Dorsolateral prefrontal cortex (tissue), 122 donors: ENCODE measurements at places on chromosomes 13 and 19.

DNA sequence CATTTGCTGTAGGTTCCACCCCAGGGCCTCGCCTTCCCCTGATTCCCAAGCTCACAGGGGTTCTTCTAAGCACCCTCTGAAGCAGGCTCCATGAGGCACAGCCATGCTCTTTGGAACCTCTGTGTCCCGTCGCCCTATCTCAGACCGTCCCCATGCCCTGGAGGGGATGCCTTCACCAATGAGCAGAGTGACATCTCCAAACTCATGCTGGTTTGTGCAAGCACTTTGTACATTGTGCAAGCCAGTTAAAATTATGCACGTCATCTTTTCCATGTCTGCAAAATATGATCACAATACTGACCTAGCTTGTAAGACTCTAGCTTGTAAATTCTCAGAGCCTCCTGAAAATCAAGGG is 46.5 kb upstream of the RAP2A start:
- DNase-seq = no peak

- no peak for DNase-seq
Observed at GRCh38 chr13:50152655-50153309, 137.5 kb downstream of the KCNRG start.

GRCh38 chr13:76873445-76873844 is 12.8 kb downstream of the KCTD12 start:
- DNase-seq = no peak

DNA sequence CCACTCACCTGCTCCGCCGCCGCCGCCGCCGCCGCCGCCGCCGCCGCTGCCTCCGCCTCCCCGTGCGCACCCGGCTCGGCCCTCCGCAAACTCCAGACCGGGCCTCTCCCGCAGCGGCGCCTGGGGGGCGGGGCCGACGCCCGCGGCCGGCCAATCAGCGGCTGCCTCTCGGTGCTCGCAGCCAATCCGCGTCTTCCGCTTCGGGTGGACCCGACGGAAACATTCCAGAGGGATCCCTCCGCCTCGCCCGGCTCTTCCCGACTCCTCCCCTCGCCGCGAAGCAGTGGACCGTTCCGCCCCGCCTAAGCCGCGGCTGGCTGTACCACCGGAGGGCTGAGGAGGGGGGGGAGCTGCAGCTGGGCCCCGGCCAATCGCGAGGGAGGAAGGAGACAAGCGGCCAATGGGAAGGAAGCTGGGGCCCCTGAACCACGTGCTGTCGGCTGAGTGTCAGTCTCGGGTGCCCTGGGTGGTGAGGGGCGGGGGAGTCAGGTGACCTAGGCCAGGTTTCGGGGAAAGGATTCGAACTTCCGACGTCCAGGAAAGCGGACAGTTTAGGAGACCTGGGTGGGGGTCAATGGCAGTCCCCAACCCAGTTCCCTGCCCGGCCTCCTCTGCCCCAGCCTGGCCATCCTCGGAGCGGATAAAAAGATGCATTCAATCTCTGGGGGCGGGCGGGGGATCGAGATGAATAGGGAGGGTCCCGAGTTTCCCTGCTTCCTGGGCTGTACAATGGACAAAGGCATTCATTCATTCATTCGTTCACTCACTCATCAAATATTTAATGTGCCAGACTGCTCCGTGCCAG is at the start of gene GIPC1:
GIPC1 (minus strand) TSS at position 99 of the 805 bp plus-strand sequence. CDS start 13,151 bp downstream, outside the sequence.
- DNase-seq = peak; percentile 98

GRCh38 chr13:106794117-106794516 is 226.2 kb upstream of the ARGLU1 start:
- no peak for DNase-seq

- no peak for DNase-seq
Observed at GRCh38 chr13:98927951-98928927, 49.6 kb downstream of the DOCK9 start.

GRCh38 chr13:79128158-79128557 is 277.9 kb downstream of the RBM26 start:
- no peak for DNase-seq

- DNase-seq = no peak
Observed at GRCh38 chr19:8143041-8143440, 6.4 kb downstream of the FBN3 start.

- no peak for DNase-seq
Observed at GRCh38 chr19:55119053-55119452, 1.6 kb upstream of the PPP1R12C start.

- no peak for DNase-seq
Observed at GRCh38 chr13:54373211-54373610, 1344.6 kb downstream of the OLFM4 start.

DNA sequence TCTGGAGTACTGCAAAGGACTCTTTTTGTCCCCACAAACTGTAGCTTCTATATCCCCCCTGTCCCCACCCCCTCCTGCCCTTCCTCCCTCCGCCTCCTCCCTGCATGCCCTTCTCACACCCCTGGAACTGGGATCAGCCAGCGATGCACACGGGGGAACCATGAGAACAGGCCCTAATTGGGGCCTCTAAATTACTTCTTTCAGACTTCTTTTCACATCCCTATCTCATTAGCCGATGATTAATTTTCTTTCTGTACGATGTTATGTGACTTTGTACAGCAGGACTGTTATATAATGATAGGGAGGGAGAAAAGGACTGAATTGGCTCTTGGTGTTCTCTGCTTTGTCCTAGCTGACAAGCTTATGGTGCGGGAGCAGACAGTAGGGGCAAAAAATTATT is 347.5 kb downstream of the DNAJC15 start:
- no peak for DNase-seq

DNA sequence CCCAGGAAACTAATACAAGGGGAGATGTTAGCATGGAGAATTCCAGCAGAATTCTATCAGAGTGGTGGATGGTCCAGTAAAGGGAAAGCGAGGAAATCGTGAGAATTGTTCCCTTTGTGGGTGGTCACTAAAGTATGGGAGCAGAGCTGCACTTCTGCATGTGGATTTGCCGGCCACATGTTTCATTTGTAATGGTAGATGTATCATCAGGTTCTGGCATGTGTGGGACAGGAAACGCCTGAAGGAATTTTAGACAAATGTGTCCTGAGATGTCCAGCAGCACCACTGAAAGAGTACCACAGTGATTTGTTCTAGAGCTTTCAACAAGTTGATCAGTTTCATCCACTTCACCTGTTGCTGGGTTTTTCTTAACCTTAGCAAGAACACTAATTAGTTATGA is 308.4 kb downstream of the SHISA2 start:
- no peak for DNase-seq

- DNase-seq = no peak
Observed at GRCh38 chr13:72004246-72004645, 137.2 kb upstream of the DACH1 start.

GRCh38 chr13:111515307-111515617 is 194.8 kb downstream of the TEX29 start:
- no peak for DNase-seq

- no peak for DNase-seq
Observed at GRCh38 chr19:17197666-17198065, 17.5 kb upstream of the USE1 start.

DNA sequence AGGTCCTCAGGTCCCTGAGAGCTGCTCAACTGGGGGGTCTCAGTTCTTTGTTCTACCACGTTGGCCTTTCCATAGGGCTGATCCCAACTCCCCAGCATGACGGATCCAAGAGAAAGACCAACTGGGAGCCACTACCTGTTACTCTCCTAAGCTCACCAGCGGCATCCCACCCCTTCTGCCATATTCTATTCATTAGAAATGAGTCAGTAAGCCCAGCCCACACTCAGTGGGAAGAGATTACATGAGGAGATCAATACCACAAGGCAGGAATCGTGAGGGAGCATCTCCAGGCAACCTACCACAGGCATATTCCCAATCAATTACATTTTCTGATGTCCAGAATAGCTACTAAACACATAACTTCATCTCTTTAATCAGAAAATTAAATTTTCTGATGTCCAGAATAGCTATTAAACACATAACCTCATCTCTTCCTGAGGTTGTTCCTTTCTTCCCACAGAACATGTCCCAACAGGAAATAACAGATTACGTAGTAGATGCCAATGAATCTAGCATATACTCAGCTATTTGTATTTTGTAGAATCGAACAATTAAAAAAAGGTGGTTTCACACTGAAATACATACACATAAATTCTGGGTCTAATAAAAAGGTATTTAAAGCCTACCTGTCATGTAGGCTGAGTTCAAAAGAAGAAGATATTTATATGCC is 708.1 kb upstream of the ARGLU1 start:
- DNase-seq = no peak

GRCh38 chr13:20399961-20400360 is 125.7 kb downstream of the CRYL1 start:
- DNase-seq = no peak

- no peak for DNase-seq
Observed at GRCh38 chr19:15476325-15476724, 3.0 kb downstream of the PGLYRP2 start.

DNA sequence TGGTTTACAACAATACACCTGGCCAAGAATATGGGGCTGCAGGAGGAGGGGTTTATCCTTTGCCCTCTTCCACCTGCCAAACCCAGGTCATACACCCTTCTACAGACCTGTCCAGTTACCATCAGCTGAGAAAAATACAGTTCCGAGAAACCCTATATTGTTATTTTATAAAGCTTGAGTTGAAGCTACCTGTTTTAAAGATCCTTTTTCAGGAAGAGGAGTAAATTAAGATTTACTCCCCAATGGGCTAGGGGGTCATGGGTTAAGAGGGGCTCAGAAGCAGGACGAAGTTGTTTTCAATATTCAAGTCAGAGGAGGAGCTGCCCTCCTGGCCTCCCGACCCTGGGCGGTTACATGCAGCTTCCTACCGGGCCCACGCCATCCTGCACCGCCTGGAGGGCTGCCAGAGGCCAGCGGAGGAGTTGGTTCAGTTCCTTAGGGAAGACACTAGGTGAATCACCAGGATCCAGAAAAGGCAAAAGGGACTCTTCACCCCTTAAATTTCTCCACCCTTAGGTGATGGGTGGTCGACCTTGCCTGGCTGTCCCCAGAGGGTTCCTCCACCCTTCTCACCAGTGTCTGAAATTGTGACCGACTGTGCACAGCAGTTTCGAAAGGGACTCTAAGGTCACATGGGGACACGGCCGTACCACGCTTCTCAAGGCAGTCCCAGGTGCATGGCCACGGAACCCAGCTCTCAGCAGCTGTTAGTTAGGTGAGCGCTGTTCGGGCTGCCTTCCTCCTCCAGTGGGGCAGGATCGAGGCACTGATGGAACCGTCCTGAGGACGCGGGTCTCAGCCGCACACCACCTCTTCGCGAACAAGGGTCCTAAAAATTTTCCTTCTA is 1.2 kb downstream of the GJB2 start:
- DNase-seq = no peak

DNA sequence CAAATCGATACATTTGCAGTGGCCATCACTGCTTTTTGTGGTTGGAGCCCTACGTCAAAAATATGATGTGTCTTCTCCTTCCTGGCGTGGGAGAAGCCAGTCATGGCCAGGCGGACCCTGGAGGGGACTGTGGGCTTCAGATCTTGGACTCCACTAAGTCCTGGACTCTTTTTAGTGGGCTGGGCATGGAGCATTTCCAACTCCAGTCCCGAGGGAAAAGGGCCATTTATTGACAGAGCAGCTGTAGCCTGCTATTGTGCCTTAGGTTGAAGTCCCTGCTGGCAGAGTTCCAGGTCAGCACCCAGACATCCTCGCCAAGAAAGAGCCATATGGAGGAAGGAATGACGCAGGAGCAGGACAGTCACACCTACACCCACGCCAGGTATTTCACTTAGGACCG is 179.2 kb upstream of the ZNF507 start:
- DNase-seq = no peak

DNA sequence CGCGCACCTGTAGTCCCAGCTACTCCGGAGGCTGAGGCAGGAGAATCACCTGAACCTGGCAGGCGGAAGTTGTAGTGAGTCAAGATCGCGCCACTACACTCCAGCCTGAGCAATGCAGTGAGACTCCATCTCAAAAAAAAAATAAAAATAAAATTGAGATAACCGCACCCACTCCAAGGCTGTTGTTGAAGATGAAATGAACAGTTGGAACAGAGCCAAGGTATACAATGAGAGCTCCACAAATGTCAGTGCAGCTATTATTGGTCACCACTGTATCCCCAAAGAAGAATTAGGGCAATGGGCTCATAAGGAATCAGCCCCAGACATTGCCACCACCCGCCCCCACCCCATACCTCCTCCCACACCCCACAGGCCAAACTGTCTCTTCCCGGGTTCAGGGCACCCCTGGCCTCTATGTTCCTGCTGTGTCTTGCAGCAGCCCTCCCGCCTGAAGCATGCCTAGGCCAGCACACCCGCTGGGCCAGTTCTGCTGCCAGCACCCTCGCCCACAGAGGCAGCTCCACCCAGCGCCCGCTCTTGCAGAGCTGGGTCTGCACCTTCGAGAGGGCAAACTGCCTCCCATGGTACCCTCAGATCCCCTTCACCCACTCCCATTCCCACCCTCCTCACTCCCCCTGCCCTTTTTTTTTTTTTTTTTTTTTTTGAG is 3.5 kb upstream of the S1PR5 start:
- no peak for DNase-seq

DNA sequence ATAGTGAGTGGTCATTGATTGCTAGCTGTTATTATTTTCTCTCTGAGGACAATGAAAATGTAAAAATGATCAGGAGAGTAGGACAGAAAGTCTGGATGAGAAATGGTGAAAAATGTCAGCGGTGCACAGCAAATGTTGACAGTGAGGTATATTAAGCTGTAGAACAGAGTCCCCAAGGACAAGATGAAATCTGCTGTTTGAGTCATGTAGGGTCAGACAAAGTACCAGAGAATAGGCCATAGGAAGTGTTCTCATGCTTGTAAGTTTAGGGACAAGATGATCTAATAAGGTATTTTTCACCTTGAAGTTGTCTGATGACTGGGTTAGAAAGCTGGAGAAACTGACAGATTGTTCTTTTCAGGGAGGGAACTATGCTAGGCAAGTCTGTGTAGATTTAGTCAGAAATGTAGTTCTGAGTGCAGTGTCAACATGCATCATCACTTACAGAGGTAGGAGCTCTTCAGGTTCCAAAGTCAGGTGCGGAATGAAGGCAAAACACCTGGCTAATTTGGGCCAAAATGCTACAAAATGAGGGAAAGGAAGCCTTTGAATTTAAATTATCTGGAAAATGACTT is 369.3 kb downstream of the DLEU7 start:
- DNase-seq = no peak

- peak; percentile 89 for DNase-seq
Observed at GRCh38 chr19:45643024-45643926, 4.1 kb upstream of the EML2 start.

DNA sequence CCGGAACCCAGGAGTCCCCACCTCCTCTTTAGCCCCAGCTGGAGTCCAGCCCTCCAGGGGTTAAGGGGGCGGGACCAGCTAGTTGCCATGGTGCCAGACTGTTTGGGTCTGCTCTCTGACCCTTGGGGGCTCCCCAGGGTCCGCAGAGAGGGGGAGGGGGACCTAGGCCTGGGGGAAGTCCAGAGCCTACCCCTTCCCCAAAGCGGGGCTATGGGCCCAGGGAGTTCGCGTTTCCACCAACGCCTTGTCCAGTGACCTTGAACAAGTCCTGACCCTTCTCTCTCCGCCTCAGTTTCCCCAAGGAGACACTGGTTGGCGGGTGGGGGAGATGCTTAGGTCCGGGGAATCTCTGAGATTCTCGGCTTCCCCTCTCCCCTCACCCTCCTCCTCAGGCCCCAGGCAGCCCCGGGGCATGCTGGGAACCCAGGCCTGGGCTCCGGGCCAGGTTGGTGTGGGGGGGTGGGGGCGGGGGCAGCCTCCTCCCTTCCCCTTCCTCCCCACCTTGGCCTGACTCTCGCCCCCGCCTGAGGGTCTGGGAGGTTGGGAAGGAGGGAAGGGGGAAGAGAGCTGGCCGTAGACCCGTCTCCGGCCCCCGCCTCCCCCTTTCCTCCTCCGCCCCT is 2.6 kb upstream of the SPACA6 start:
- DNase-seq = peak; percentile 42
